Hematopoietic multipotent progenitor cell (in vitro differentiated cells): ENCODE measurements at places on chromosomes 7 and 10.

- DNase-seq = no peak
Observed at GRCh38 chr10:20672741-20673140, 224.4 kb downstream of the NEBL start.

DNA sequence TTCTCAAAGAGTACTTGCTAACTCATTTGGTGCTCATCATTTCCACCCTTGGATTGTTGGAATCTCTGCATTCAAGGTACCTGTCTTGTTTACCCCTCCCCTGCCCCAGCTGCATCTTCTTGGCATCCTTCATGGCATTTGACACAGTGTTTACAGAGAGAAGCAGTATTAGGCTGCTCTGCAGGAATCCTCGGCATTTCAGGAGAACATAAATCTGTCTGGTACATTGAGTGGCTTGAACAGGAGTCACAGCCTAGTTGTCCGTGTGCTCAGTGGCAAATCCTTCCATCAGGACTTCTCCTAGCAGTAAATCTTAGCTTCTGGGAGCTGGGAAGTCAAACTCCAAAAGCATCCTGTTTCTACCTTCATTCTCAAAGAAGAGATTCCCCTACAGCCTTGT is 136.8 kb upstream of the YAE1 start:
- no peak for DNase-seq

GRCh38 chr10:51881213-51881612 is 181.8 kb upstream of the CSTF2T start:
- no peak for DNase-seq

- DNase-seq = no peak
Observed at GRCh38 chr7:38858259-38858884, 50.6 kb downstream of the VPS41 start.

DNA sequence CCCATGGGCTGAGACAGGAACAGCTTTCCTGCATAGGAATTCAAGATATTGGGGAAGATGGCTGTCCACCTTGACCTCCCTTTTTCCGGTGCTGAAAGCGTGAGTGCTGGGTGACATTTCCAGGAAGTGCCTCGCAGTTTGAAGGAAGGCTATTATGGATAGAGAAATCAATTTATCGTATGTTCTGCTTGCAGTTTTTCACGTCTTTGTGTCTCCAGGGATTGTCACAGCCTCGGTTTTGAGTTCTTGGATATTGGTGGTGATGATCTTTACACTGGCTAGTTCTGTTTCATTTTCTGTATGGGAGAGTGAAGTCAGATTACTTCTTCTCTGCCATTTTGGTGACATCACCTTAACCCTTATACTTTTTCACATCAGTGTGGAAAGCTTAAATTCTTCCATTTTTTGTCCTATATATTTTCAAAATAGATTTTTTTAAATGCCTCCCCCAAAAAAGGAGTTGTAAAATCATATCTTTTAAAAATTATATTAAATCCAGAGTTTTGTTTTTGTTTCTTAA is 102.5 kb upstream of the APBB1IP start:
- DNase-seq = no peak

DNA sequence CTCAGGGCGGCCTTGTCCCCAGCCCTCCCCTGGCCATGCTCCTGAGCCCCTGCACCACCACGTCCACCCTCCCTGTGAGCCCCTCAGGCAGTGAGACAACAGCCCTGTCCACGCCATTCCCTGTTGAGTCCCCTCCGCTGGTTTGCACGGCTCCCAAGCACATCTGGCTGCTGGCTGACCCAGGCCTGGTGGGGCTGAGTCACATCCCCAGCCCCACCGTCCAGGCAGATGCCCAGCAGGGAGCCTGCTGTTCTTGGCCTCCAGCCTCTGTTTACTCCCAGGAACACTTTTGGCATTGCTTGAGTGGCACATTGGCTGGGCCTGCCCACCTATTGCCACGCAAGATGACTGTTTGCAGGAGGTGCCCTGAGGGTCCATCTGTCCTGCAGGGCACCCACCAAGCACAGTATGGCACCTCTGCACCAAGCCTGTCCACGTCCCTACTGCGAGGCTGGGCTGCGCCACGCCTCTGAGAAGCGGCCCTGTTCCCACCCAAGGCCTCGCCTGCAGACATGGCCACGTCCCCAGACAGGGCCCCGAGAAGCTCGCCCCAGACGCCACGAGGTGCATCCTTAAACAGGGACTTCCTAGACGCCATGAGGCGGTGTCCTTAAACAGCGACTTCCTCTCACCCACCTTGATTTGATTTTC is 48.4 kb upstream of the INPP5A start:
- DNase-seq = no peak

DNA sequence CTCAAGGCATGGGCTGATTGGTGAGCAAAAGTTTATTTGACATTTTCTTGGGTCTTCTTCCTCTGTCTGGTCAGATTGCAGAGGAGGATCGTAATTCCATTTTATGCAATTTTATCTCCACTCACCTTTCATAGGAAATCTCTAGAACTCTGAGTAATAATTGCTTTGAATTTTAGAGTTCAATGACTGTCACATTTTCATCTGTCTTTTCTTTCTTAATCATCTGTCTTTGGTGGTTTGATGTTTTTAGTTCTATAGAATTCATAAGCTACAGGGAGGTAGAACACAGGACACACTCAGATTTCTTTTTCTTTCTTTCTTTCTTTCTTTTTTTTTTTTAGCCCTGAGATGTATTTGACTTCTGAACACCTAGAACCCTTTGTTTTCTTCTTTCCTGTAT is 11.6 kb downstream of the GATA3 start:
- DNase-seq = no peak
